Activated gamma-delta T cell (primary cell): ENCODE measurements at places on chromosomes 7 and 10.

DNA sequence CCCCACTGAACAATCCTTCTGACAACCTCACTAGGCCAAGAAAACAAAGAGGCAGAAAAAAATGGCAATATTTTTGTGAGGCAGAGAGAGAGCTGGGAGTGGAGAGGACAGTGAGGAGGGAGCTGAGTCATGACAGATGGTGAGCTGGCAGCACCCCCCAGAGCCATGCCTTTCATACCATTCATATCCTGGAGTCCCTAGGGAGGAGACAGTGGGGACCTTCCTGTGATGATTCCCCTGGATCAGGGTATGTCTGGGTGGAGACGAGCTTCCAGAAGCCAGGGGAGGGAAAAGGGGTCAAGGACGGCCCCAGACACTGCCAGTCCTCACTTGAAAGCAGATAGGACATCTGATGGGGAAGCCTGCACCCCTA lies 160.5 kb downstream of the ADAM12 start:
- no peak for DNase-seq

DNA sequence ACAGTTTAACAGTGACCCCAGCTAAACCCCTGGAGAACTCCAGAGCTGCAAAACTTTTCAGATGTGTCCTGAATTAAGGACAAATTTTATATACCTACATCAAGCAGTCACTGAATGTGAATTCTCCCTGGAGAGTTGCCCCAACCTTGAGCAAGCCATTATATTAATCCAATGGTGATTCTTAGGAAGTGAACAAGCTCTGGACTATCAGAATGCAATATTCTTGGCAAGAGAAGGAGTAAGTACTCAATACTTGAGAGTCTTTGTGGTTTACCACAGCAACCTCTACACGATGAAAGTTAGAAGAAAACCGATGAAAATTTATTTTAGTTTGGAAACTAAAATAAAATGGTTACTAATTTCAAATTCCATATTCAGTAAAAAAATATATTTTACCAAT lies 19.3 kb upstream of the ZNF365 start:
- DNase-seq: no peak

DNA sequence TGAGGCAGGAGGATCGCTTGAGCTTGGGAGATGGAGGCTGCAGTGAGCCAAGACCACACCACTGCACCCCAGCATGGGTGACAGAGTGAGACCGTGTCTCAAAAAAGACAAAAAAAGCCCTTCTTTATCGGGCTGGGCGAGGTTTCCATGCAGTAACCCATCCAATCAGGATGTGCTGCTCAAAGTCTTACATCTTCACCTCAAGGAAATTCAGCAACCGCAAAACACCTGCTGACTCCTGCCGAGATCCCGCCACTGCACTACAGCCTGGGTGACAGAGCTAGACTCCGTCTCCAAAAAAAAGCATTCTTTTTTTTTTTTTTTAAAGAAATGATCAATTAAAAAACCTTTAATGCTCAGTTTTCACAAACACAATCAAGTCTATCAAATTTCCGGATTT lies 75.7 kb upstream of the KCTD7 start:
- no peak for DNase-seq

DNA sequence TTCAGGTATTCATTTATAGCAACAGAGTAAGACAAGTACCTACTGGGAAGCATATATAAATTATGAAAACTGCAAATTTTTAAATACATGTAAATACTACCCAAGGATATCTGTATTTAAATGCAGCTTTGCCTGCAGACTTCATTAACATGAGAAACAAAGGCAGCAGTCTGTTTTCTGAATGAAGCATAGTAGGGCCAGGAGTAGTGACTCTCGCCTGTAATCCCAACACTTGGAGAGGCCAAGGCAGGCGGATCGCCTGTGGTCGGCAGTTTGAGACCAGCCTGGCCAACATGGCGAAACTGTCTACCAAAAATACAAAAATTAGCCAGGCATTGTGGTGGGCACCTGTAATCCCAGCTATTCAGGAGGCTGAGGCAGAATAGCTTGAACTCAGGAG lies 42.5 kb upstream of the PHF14 start:
- no peak for DNase-seq

DNA sequence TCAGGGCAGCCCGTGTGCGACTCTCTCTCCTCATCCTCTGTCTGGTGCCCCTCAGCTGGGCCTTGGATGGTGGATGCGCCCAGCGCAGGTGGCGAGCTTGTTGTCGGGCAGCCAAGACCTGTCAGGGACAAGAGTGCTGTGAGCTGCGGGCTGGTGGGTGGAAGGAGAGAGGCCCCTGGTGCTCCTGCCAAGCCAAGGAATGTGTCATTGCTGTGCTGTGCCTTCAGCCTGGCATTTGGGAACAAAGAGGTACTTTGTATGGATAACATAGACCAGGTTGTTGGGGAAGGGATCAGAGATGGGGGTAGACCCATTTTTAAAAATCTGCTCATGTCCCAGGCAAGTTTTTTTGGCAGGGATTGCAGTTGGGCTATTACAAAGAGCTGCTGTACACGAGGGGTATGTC lies 120.9 kb downstream of the PKD1L1 start:
- DNase-seq: no peak

DNA sequence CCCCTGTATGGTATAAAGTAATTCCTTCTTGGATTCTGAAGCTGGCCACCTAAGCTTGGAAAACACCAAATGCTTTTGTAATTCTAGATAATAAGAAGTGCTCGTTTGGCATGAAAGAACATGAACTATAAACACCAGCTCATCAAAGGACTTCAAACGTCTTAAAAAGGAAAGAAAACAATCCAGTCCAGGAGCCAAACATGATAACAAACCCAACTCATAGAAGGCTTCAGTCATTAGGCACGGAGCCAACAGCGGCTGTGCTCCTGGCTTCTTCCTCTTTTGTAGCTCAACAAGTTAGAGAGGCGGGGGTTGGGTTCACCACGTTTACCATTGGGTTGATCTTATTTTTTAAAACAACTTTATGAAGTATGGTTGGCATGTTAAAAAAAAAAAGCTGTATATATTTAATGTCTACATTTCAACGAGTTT lies 56.4 kb upstream of the ECHDC3 start:
- DNase-seq: no peak

GRCh38 chr7:136687693-136688322 lies 180.6 kb upstream of the CHRM2 start:
- DNase-seq: no peak

GRCh38 chr7:73896454-73896853 lies 35.5 kb downstream of the TMEM270 start:
- DNase-seq: no peak

- no peak for DNase-seq
These were observed 38.2 kb upstream of the CDK6 start for GRCh38 chr7:92874567-92874966.

GRCh38 chr7:151754142-151754590 lies 122.7 kb downstream of the PRKAG2 start:
- DNase-seq: no peak

DNA sequence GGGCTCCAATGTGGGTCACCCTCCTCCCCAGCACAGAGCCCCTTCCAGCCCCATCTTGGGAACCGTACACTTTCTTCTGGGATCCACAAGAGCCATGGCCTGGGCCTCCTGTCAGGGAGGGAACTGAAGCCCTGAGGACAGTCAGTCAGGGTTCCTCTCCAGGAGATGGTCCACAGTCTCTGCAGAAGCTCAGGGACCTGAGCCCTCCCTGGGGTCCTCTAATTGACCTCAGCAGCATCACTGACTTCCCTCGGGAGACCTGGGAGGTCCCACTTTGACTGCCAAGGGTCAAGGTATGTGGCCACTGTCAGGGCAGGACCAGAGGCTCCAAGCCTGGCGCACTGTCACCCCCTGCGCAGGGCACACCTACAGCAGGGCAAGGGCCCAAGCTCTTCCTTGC lies 32.3 kb downstream of the NOD1 start:
- DNase-seq: no peak

DNA sequence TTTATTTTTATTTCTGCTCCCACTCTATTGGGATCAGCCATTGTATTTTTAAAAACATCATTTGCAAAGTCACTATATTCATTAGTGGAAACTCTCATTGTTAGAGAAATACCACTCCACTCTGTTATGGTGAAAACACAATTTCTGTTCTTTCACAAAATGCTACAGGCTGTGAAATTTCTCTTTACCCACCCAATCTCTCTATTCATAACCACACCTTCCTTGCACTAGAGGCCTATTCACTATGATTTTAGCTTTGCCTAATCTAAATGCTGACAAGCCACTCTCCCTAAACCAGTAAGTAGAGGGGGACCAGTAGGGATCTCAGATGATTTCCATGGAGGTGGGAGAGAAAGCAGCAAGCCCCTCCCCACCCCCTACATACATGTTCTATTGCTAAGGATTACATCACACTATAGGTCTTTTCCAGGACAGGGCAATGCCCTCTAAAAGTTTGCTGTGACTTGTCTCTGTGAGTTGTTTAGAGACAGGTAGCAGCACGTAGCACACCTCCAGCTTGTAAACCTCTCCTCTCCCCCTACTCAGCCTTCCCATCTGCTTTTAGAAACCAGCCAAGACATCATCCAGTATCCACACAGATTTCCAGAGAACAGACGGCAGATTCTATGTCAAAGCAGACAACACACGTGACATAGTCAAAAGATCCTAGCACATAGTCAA lies 58.3 kb upstream of the PPP1R3C start:
- no peak for DNase-seq

DNA sequence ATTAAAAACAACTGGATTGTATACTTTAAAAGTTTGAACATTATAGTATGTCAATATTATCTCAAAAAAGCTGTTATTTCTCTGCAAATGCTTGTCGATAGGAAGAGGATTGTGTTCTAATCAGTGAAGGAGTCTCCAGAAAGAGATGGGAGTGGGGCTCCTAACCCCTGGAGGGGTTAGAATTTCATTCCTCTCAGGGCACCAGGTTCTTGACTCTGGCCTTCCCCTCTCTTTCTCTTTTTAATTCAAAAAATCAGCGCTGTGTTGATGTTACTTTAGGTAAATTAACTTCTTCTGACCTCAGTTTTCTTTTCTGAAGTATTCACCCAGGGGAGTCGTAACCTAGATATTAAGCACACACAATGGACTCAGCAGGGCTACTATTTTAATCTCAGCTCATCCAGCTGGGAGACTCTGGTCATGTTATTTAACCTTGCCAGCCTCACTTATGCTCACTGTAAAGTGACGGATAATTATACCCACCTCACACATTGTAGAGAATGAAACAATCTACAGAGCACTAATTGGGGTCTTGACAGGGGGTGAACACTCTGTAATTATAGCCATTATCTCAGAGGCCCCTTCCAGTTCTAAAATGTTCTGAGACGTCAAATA lies 59.4 kb downstream of the GCC1 start:
- DNase-seq: no peak

- DNase-seq: no peak
These were observed 5.1 kb downstream of the SYNPO2L start for GRCh38 chr10:73650537-73651331.

- DNase-seq: no peak
These were observed 97.7 kb upstream of the EFCAB10 start for GRCh38 chr7:105678811-105679495.

DNA sequence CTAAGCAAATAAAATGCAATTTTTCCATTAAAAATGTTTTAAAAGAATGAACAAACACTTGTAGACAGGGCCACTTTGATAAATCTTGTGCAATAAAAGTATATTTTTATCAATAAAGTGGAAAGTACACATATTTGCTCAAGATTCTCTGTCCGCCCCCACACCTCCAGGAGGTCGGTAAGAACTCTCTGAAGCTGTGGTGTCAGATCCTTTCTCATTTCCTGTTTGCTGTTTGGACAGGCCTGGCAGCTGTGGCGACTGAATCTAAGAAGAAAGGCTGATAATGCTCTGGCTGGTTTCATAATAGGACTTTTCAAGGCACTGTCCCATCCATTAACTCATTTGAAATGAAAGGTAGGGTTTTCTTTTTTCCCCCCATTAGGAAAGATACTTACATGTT lies 15.3 kb upstream of the ASB4 start:
- no peak for DNase-seq
